ENCODE measurements at places on chromosomes 1 and 21. TPM values are rescaled to one million over a fixed set of nuclear protein-coding genes. Genes with fewer than 3 reads are reported as not detected.
A peak's percentile ranks its signal among the peaks of the same experiment; 100 is the strongest.

DNA sequence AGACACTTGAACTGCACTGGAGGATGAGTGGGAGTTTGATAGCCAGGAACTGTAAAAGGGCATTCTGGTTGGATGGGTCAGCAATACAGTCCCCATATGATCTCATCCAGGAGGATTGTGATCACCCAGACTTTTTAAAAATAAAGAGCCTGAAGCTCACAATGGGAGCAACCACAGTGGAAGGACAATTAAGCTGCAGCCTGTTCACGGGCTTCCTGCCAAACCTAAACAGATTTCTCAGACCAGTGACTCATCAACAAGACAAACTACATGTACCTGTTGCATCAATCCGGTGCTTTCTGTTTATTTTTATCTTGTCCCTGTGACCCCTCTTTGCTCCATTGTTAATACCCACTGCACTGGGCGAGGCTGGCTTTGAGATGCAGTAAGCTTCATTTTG is 52.3 kb downstream of the PAPPA2 start:
- peak; percentile 23 for DNase-seq

DNA sequence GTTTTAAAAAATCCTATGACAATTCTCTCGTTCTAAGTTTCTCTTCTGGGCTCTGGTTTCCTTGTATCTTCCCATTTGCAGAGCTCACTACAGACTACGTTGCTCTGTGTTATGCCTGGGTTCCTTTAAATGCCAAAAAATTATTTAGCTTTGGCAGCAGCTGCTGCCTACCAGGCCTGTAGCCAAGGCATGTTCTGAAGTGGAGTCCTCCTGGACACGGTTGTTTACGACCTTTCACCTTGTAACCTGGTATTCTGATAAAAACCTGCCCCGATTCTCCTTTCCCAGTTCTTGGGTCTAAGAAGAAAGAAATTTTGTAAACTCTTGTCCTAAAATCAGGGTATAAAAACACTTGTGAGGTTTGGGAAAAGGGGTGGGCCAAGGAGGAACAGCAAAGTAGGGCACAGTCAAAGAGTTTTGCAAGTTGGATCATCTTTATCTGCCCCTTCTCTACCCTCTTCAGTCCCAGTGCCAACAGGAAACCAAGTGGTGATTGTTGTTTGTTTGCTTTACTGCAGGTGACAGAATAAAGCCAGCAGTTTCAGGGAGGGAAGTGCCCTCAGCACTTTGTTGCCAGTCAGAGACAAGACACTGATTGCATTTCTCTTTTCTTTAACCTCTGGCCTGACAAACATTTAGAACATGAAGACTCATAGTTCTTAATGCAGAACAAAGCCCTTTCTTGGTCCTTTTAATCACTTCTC is 3.1 kb upstream of the TXNIP start:
- DNase-seq = no peak

Gene SCCPDH
- 322 TPM for total RNA-seq

Gene PARP1
- 82.3 TPM for total RNA-seq

DNA sequence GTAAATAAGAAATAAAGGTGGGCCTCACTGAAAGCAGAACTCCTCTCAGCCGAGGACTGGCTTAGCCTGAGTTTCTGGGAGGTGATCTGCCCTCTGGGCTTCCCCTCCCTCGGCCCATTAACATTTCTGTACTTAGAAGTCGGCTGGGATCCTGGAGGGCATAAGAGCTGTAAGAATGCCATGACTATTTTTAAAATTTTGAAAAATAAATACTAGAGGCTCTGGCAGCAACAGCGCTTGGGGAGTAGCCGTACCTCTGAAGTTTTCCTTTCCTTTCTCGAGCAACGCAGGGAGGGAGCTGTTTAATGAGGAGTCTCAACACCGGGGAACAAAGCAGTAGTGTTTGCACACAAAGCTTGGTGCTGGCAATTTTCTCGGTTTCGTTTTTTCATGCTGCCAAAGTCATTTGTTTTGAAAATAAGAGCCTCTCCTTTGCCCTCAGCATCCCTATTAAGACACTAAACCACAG is 498.7 kb downstream of the SMYD3 start:
- DNase-seq = no peak

DNA sequence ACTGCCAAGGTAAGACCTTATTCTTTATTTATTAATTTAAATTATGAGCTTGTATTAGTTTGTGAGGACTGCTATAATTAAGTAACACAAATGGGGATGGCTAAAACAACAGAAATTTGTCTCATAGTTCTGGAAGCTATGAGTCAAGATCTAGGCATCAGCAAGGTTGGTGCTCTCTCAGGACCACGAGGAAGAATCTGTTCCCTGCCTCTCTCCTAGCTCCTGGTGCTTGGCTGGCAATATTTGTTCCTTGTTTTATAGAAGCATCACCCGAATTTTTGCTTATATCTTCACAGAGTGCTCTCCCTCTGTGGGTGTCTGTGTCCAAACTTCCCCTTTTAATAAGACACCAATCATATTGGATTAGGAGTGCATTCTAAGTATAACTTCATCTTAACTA is 41.4 kb upstream of the CCDC190 start:
- no peak for DNase-seq

DNA sequence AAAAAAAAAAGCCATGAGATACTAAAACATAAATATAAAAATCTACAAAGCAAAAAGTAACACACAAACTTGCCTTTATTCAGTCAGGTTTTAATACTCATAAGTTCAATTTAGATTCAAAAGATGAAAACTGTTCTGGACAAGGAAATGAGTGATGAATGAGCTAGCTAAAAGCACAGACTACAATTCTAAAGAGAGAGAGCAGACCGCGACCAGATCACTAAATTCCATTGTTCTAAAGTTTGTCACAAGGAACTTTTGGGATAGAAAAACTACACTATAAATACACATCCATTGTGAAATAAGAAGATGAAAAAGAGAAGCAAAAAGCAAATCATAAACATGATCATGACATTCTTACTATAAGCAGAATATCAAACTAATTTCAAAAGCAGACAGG is 1.7 kb downstream of the ODF2L start:
- no peak for DNase-seq

DNA sequence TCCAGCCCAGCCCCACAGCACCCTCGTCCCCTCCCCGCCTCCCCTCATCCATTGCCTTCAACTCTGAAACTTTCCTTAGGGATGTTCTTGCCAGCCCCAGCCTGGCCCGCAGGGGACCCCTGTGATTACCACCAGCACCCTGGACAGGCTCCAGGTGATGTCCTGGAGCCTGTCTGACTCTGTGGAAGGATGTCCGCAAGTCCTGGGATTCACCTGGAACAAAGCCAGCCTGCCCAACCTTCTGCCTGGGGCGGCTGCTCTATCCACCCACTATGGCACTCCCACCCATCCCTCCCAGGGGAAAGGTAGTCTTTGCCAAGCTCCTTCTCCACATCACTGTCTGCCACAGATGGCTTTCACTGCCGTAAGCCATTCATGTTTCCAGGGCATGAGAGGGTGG is 24.4 kb upstream of the PTPRF start:
- no peak for DNase-seq

Gene PARS2
- 4.8 TPM for total RNA-seq

DNA sequence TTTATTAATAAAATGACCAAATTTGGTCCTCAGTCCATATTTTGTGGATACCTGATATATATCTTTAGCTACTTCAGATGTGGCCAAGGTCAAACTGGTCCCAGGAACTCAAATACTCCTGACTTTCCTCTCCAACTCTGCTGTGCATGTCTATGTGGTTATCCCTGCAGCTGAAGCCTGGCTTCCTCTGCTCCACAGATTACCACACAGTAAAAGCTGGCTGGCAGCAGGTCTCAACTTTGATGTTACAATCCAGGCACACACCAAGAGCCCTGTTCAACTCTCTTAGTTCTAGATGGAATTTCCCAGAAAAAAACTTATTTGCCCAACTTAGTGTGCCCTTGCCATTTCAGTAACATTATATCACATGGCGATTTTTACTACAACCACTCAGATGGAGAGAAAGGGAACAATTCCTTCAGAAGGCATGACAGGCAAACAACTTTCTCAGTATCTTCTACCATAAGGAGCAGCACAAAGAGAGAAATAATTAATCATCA is 479.5 kb downstream of the PLPP3 start:
- DNase-seq = no peak

Gene SLAMF9
- total RNA-seq = not detected

- DNase-seq = no peak
Observed at GRCh38 chr1:103344930-103345329, 180.6 kb upstream of the RNPC3 start.
